H9 (cell line): ENCODE measurements at places on chromosomes 12 and 14.

DNA sequence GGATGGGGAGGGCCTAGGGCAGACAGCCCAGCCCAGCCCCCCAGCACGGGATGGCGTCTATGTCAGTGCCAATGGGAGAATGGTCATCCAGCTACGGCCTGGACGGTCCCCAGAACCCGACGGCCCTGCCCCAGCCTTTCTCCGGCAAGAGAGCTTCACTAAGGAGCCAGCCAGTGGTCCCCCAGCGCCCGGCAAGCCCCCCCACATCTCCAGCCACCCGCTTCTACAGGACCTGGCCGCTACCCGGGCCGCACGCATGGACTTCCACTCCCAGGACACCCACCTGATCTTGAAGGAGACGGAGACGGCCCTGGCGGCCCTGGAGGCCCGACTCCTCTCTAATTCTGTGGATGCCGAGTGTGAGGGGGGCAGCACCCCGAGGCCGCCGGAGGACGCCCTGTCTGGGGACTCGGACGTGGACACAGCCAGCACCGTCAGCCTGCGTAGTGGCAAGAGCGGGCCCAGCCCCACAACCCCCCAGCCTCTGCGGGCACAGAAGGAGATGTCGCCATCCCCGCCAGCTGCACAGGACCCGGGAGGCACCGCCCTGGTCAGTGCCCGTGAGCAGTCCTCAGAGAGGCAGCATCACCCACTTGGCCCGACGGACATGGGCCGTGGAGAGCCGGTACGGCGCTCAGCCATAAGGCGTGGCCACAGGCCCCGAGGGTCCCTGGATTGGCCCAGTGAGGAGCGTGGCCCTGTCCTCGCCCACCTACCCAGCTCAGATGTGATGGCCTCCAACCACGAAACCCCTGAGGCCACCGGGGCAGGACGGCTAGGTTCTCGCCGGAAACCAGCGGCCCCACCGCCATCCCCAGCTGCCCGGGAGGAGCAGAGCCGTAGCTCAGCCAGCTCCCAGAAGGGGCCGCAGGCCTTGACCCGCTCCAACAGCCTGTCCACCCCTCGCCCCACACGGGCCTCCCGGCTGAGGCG, 21.9 kb downstream of the CEP170B start:
- no peak for DNase-seq

- no peak for DNase-seq
Measured at GRCh38 chr12:119157978-119158377, 20.8 kb upstream of the HSPB8 start.

DNA sequence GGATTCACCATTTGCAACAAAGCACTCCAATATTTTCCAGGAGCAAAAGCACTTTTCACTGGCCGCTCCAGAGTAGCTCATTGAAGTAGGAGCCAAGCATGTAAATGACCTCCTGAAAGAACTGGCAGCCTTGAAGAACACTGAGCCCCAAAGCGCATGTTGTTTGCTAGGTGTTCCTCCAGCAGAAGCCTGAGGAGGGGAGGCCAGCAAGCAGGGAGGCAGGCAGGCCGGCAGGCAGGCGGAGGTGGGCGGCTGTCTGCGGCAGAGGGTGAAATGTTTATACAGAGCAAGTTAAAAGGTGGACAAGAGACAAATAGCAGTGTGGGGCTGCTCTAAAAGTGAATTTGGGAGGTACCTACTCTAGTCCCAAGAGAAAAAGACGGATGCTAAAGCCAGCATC, 439.4 kb downstream of the CCDC91 start:
- no peak for DNase-seq

DNA sequence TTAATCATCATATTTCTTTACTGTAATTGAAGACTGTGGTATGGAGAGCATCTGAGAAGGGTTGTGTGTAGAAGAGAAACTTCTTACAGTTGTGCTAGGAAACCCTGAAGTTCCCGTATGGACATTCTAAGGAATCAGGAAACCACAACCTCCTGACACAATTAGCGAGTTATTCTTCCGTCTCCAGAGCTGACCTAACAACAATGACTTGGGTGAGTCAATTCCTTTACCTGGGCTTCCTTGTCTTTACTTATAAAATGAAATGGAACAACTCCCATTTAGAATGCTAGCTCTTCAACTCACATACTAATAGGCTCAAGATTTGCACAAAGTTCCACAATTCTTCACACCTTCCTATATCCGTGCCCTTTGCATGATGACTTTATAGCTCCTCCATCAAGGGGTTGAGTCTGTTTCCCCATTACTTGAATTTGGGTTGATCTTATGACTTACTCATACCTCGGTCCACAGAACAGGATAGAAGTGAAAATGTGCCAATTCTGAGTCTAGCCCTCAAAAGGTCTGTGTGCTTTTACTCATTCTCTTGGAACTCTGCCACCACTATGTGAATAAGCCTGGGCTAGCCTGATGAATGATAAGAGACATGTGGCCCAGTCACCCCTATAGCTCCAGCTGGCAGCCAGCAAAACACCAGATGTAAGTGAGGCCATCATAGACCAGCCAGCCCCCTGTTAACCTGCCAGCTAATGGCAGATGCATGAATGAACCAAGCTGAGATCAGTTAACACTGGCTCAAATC, 459.4 kb downstream of the ETNK1 start:
- no peak for DNase-seq

DNA sequence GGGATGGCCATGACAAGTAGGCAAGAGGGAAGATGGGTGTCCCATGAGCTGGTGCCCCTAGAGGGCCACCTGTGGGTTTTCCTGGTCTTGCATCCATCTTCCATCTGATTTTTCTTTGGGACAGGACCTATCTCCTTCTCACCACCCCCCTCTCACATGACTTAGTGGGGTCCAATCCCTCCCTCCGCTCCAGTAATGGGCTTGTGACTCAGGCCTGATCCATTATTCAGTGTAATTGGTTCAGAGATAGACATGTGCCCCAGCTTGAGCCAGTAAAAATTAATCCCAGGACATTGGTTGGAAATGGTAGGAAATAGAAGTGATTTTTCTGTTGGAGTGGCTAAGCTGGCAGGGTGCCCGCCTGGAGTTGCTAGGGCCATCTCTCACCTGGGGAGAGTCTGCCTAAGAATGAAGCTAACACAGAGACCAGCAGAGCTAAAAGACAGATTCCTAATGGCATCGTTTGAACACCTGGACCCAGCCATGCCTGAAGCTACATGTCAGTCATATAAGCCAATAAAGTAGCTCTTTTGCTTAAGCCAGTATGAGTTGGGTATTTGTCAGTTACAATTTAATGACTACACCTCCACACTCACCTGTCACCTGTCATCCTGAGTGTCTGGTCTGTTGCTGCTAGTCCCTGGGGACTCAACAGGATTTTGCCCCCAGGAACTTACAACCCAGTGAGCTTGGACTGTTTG, 14.7 kb downstream of the RASAL1 start:
- DNase-seq: no peak

DNA sequence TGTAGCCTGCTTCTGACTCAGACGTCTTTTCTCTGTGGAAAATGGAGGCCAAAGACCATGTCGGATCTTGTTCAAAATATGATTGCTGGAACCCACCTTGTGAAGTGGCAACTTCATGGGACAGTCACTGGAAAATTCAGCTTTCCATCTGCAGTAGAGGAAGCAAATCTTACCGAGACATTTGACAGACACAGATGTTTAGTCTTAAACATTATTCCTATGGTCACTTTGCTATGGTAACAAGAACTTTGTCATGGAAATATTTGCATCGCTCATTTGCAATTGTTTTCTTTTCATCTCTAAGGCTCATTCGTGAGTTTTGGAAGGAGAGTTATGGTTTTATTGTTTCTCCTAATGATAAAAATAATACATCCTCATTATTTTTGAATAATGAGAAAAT, 98.3 kb upstream of the HIF1A start:
- no peak for DNase-seq

DNA sequence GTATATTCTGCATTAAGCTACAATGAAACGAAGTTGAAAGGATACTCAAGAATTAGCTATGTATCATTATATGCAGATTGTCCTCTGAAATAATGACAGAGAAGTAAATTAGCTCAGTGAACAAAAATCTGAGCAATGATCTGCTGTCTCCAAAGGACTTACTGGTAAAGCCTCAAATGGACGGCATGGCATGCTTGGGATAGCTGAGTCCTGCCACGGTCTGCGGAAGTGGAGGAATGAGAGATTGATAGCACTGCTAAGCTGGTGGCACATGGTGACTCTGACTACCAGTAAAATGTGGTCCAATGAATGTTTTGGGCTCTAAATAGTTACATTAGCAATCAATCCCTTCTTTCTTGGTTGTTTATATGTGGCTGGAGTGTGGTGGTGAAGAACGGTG, 3.7 kb upstream of the DENND5B start:
- no peak for DNase-seq

GRCh38 chr14:21302013-21302835, 22.3 kb downstream of the RPGRIP1 start:
- no peak for DNase-seq

GRCh38 chr14:55332654-55333570, 61.7 kb downstream of the FBXO34 start:
- no peak for DNase-seq

- DNase-seq: no peak
Measured at GRCh38 chr14:20138520-20138919, at the start of gene OR4N5. OR4N5 (plus strand) TSS chr14:20138820; CDS start chr14:20143736, 4,916 bp downstream.

DNA sequence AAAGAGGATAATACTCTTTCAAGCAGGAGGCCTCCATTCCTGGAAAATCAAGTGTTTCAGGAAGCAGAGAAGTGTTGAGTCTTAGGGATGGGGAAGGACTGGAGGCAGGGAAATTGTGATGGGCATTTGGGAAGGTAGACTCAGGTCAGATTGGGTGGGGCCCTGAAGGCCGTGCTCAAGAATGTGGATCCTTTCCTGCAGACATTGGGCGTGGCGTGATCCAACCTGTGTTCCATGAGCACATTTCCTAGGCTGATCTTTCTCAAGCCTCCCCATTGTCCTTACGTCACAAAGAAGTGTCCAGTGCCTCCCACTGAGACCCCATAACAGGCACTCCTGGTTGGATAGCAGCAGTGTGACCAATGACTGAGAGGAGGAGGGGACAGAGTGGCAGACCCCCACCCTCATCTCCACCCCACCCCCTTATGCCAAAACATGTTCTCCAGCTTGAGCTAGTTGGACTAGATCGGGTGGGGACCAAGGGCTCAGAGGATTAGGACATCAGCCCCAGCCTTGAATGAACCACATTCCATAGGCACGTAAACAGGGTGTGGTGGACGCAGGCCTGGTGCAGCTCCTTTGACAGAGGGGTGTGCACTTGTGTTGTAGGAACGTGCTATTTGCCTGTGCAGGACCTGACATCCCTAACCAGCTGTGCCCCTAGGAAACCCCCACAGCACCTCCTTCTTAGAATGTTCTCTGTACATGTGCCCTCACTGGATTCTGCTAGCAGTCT, 76.8 kb downstream of the TTC9 start:
- DNase-seq: no peak

DNA sequence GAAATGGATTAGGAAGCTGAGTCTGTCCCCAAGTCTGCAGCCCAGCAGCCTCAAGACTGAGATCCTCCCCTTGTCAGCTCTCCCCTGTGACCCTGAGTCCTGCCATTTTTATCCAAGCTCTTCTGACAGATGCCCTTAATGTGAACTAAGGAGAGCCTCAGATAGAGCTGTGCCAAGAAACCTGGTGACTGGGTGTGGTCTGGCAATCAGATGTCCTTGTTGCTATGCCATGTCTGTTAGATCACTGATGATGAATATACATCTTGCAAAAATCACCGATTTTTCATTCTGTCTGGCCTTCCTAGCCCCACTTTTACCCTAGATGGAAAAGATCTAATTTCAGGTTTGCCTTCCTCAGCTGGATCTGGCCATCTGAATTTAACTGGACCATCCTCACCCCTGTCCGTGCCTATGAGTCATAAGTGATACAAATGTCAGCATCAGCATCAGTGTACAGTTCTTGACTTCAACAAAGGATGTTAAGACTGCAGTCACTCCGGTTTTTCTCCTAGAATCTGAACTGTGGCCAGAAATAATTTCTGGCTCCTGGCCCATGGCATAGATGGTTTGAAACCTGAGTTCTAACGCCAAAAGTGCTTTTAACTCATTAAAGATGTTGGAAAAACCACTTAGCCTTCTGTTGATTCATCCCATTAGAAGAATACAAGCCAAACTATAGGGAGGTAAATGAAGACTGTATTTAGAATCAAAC, 61.2 kb upstream of the GRIP1 start:
- DNase-seq: no peak

- peak; percentile 62 for DNase-seq
Measured at GRCh38 chr12:6605421-6606330, 1.5 kb downstream of the CHD4 start.

DNA sequence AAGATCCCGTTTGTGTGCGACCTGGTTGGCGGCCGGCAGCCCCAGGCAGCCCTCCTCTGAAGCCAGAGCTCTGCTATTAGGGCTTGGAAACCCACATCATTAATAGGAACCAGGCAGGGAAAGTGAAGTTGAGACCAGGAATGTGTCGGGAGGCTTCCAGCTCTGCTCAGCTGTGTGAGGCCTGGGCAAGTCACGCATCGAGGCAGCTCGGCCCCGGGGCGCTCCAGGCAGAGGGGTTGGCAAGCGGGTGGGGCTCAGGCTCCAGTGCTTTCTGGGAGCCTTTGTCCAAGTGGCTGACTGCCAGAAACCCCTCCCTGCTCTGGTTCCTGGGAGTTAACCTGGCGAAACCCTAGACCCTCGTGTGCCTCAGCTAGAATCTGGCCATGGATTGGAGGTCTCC, 1151.7 kb downstream of the VRK1 start:
- DNase-seq: no peak

DNA sequence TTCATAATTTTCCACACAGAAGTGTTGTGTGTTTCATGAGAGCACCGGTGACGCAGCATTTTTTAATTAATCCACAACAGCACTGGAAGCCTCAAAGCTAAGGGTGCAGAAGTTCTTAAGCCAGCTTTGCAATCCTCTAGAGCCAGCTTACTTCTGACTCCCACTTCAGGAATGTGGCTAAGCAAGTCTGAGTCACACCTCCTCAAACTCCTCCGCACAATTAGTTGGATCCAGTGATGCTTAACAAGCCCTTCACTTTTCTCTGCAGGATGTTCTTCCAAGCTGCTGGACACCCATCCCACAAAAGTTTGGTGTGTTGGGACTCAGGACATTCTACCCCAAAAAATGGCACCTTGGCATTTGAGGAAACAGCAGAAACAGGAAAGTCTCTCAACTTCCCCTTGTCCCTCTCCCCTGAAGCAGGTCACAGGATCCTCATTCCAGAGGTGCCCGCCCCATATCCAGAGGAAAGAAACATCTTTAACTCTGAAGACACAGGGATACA, 210.0 kb downstream of the PPM1H start:
- peak; percentile 88 for DNase-seq

- no peak for DNase-seq
Measured at GRCh38 chr12:106305376-106305775, 2.8 kb downstream of the TCP11L2 start.

DNA sequence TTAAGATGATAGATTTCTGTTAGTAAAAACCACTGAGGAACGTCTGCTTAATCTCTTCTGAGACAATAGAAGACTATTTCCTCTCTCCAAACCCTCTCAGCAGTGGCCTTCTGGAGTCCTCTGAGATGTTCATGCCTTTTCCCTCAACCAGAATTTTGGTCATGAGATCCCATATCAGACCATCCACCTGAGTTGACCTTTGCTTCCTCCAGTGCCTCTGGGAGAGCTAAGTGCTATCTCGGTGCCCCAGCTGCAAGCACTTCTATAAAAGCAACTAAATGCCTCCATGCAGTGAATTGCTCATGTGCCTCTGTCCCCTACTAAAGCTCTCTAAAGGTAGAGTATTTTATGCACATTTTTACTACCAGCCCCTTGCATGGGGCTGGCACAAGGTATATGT, 172.8 kb upstream of the BCL2L14 start:
- DNase-seq: no peak

- DNase-seq: no peak
Measured at GRCh38 chr12:31645924-31646323, 13.6 kb upstream of the ETFBKMT start.

- no peak for DNase-seq
Measured at GRCh38 chr12:114661245-114661644, 22.7 kb downstream of the TBX3 start.
